Activated gamma-delta T cell (primary cell): ENCODE measurements at places on chromosomes 1 and 21.

DNA sequence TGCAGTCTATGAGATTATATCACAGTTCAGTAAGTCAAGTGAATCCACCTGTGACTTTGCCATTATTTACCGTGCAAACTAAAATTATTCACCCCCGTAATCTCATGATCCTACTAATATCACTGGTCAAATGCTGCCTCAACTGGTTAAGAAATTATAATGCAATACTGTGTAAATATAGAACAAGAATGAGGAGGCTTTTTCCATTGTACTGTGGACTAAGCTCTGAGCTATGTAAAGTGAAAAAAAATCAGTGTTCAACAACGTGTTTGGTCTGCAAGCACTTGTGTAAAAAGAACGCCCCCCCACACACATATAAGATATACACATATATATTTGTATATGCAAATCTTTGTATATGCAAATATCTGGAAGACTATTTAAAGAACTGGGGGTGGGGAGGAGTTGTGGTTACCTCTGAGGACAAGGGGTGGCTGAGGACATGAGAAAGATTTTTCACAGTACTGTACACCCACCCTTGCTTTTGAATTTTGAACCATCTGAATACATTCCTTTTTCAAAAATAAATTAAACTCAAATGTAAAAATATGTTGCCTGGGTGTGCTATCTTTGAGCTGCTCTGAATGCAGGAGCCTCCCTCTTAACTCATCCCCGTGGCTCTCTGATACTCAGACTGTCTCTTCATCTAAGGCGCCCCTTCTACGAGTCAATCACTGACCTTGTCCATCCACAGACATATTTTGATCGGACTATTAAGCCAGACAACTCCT lies 57.0 kb downstream of the PTP4A2 start:
- no peak for DNase-seq

DNA sequence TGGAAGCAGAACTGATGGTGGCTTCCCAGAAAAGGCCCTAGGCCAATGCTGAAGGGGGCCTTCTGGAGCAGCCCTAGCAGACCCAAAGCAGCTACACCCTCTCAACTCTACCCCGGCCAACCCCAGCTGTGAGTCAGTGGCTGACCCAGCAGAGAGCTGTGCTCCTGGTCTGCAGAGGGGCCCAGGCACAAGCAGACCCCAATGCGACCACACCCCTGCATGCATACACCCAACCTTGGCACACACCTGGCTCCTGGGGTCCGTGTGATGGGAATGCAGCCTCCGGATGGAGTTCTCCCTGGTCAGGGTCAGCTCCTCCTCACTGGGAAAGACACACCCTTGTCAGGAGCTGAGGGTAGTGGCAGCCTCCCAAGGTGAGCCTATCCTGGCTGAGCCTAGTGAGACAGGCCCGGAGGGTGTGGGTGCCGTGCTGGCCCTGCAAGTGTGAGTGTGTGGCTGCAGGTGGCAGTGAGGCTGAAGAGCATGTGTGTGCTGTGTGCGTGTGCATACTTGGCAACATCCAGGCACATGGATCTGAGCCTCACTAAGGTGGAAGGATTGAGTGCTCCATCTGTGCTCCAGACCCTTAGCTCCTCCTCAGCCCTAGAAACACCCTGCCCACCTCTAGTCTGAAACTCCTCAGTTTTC lies 3.9 kb upstream of the ARHGAP30 start:
- DNase-seq: no peak

DNA sequence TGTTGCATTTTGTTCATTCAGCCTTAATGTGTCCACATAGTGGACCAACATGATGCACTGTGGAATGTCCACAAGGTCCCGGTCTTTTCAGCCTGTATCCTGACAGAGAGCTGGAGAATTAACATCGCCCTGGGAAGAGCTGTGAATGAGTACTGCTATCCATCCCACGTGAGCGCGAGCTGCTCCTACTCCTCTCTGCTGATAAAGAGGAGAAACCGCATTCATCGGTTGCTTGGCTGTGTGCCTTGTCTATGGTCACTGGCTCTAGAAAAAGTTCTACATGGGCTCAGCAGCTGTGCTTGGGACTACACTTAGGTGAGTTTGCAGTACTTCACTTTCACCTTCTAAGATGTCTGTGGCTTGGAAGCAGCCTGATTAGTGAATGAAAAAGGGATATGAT lies 31.1 kb upstream of the IGSF5 start:
- DNase-seq: no peak

DNA sequence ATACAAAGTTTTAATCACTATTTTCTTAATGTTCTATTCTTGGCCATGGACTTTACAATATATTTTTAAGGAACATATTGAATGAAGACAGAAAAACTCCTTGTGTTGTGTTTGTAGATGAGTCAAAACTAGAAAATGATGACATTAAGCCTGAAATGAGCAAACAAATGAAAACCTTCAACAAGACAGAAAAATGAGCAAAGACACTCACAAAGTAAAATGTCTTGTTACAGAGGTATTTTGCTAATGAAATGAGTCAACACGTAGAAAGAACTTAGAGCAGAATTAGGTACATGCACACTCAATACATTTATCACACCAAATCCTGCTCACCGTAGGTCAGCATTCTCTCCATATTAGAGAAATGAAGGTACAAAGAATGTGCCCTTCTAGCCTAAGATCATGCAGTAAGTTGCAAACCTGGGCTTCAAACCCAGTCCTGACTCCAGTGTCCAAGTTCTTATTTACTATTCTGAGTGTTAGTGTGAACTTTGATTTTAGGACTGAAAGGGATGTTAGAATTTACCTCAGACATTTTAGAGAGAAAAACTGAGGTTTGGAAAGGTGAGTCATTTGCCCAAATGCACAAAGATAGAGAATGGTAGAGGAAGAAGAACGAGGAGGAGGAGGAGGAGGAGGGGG lies 133.9 kb upstream of the SGIP1 start:
- no peak for DNase-seq

GRCh38 chr21:41584603-41585176 lies 76.7 kb upstream of the TMPRSS2 start:
- no peak for DNase-seq

DNA sequence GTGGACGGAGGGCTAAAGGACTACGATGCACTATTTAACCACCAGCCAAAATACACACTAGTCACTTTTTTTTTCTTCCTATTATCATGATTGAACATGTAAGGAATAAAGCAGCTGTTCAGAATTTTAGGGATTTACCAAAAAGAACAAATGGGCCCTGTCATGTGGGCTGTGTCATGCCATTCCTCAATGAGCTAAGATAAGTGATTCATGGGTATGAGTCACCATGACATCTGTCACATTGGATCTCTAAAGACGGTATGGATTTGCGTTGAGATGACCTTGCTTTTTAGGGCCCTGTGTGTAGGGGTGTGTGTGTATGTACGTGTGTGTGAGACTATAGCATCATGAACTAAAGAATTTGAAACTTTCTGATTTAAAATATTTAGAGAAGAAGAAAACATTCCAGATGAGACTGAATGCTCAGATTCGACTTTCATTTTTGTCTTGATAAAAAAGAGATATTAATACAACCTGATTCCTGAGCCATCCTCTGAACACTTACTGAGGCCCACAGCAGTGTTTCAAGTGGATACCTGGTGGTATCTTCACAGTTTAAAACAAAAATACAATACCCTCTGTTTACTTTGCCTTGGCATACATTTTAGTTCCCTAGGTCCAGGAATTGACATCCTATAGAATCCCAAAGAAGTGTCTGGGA lies 246.1 kb upstream of the DUSP10 start:
- no peak for DNase-seq

- DNase-seq: no peak
Observed at GRCh38 chr1:237574536-237574935, 316.2 kb downstream of the ZP4 start.

DNA sequence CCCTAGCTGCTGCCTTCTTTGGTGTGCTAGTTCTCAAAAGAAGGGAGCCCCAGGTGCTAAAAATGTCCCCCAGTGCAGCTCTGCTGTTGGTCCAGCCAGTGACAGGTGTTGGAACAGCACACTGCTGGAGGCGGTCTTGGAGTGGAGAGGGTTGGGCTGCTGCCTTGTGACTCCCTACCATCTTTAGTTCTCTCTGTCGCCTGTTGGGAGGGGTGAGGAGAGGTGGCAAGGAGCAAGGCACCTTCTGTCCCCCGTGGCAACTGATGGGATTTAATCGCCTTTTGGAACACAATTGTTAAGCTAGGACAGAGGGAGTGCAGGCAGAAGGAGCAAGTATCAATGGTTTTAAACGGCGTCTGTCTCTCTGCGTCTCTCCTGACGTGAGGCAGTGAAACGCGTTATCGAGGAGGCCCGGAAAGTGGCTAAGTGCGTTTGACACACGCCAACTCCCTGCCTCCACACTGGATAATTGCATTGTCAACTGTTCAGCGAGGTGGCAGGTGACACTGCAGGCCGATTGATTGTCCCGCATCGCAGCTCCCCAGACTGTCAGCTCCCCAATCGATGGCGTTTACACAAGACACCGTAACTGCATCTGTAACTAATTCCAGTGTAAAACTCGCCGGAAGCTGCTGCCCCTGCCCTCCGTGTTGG lies 34.0 kb downstream of the TMEM53 start:
- DNase-seq: no peak

GRCh38 chr1:155938220-155938627 lies 3.2 kb upstream of the RXFP4 start:
- no peak for DNase-seq

GRCh38 chr1:198498881-198499280 lies 41.6 kb downstream of the ATP6V1G3 start:
- no peak for DNase-seq

GRCh38 chr1:82542141-82542540 lies 741.4 kb downstream of the ADGRL2 start:
- no peak for DNase-seq

GRCh38 chr1:17098446-17099317 lies 20.6 kb downstream of the PADI2 start:
- no peak for DNase-seq

- DNase-seq: no peak
Observed at GRCh38 chr1:12014141-12014991, 4.9 kb upstream of the MIIP start.

DNA sequence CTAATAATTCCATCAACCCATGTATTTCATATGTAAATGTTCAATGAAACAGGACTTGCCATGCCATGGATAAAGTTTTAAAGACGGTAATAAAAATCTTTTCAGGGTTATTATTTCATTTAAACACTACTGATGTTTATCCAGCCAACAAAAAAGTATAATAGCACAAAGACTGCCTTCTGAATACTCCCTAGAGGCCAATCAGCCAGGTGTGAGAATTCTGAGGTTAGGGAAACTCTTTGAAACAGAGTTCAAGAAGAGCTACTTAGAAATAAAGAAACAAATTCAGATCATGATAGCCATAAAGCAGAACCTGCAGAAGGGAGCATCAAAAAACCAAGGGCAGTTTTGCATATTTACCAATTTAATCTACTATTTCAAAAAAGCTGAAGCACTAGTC lies 48.7 kb downstream of the AKT3 start:
- no peak for DNase-seq

DNA sequence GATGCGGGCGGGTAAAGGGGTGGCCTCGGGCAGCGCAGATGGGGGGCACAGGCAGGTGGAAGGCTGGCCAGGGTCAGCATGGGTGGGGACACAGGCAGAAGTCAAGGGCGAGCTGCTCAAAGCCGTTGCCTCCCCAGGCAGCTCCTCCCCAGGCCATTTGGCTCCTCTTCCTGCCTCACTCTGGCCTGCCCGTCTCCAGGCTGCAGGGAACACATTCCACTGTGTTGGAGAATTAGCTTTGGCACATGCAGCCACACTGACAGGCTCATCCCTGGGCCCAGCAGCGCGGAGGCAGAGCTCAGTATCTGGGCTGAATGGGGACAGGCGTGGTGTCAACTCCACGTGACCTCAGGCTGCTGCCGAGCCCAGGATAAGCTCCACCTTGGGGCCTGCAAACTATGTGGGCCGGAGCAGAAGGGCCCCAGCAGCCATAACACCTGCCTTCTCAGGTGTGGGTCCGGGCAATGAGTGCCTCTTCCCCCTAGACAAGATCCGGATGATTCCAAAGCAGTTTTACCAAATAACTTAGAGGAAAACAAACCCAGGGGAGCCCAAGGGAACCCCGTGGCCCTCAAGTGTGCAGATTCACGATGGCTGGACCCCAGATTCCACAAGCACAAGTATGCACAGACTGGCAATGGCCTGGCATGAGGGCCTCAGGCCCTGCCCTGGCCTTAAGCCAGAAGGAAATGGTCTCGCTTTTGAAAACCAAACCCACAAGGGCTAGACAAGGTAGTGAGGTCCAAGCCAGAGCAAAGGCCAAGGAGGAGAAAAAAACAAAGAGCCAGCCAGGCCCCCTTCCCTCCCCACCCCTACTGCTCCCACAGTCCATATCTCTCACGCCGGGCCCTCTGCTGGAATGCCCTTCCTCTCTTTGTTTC lies 40.2 kb downstream of the HSPG2 start:
- no peak for DNase-seq

- DNase-seq: no peak
Observed at GRCh38 chr1:41751804-41752513, 166.8 kb downstream of the HIVEP3 start.

- DNase-seq: no peak
Observed at GRCh38 chr1:174007851-174008250, 14.3 kb downstream of the RC3H1 start.

DNA sequence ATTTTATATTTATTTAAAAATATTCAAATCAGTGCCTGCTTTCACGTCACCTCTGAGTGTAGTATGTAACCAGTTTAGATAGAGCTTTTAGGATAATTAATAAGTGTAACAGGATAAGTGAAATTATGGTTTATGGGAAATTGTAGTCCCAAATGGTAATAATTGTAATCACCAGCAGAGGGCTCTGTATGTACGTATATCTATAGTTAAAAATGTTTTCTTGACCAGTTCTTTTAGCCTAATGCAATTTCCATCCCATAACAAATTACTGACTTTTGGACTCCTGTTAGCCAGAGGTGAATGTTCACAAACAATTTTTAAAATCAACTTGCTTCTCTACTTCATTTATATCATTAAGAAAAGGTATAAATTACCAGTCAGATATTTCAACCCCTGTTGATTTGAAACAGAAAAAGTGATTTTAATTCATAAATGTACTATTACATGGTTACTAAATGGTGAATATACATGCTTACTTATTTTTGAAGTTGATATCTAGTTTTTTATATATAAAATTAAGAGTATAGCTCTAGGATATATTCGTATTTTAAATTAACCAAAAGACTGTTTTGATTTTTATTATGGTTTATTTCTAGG lies 25.3 kb downstream of the SLC30A7 start:
- no peak for DNase-seq

GRCh38 chr1:172627702-172628101 lies 31.2 kb upstream of the FASLG start:
- no peak for DNase-seq

GRCh38 chr1:163401211-163401610 lies 79.5 kb downstream of the NUF2 start:
- DNase-seq: no peak

GRCh38 chr1:33282791-33283190 lies 26.5 kb downstream of the ZNF362 start:
- no peak for DNase-seq

DNA sequence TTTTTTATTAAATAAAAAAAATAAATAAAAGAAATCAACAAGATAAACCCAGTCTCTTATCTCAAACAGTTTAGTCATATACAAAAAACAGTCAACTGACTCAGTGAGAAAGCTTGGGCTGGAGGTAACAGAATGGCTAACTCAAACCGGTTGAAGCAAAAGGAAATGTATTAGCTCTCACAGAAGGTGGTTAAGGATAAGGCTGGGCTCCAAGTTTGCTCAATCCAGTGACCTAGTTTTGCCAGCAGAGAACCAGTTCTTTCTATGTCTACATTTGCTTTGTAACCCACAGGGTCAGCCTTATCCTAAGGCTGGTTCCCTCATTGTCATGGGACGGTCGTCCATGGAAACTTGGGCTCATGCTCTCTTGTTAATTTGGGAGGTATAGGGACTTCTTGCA lies 144.5 kb upstream of the L1TD1 start:
- no peak for DNase-seq

GRCh38 chr1:197145446-197146024 lies 934 bp downstream of the ASPM start:
- DNase-seq: no peak
